ENCODE measurements at places on chromosomes 13 and 19. TPM values are rescaled to one million over a fixed set of nuclear protein-coding genes. Genes with fewer than 3 reads are reported as not detected.

The PRR36 gene
- not detected for total RNA-seq

The PSG1 gene
- not detected for total RNA-seq

The ZNF358 gene
- 13.8 TPM for total RNA-seq

The RNF17 gene
- total RNA-seq = not detected

The ZNF573 gene
- 1.1 TPM for total RNA-seq

Data from hair follicular keratinocyte (primary cell).